Activated naive CD8-positive, alpha-beta T cell treated with anti-CD3 and anti-CD28 coated beads for 36 hours (primary cell): ENCODE measurements at places on chromosomes 1 and 21. TPM values are rescaled to one million over a fixed set of nuclear protein-coding genes. Genes with fewer than 3 reads are reported as not detected.

DNA sequence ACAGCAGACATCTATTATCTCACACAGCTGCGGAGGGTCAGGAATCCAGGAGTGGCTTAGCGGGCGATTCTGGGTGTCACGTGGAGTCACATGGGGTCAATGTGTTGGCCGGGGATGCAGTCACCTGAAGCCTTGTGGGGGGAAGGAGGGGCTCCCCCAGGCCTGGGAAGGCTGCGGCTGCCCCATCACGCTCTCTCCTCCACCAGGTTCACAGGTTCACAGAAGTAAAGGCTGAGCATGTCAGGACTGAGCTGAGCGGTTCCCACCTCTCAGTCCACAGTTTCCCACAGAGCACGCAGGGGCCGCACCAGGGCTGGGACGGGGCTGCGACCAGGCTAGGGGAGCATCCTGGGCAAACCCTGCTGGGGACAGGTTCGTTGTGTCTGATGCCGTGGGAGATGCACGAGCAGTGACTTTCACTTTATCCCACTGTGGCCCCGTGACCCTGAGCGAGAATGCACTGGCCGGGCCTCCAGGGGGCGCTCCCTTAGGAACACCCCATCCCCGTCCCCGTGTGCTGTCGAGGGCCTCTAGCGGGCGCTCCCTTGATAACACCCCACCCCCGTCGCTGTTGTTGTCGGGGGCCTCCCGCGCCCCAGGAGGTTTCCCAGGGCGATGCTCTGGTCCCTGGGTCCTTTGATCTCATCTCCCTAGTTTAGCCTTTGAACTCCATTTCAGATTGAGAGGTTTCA, 73.2 kb upstream of the TRAPPC10 start:
- peak; percentile 89 for DNase-seq

- DNase-seq = no peak
These were observed 9.5 kb downstream of the SIM2 start for GRCh38 chr21:36708286-36709029.

The DNAJC8 gene
- 109 TPM for total RNA-seq

- DNase-seq = no peak
These were observed 124.3 kb downstream of the PGBD5 start for GRCh38 chr1:230301822-230302221.

The KLF17 gene
- total RNA-seq = not detected

- no peak for DNase-seq
These were observed 201.1 kb downstream of the OMA1 start for GRCh38 chr1:58345215-58346035.

The LIN28A gene
- total RNA-seq = not detected

GRCh38 chr1:93692983-93693591, 11.4 kb upstream of the BCAR3 start:
- DNase-seq = peak; percentile 65

The WNT4 gene
- total RNA-seq = not detected

GRCh38 chr21:36949171-36950141, 17.0 kb downstream of the HLCS start:
- DNase-seq = no peak
